ENCODE measurements at places on chromosomes 7 and 10. TPM values are rescaled to one million over a fixed set of nuclear protein-coding genes. Genes with fewer than 3 reads are reported as not detected.

DNA sequence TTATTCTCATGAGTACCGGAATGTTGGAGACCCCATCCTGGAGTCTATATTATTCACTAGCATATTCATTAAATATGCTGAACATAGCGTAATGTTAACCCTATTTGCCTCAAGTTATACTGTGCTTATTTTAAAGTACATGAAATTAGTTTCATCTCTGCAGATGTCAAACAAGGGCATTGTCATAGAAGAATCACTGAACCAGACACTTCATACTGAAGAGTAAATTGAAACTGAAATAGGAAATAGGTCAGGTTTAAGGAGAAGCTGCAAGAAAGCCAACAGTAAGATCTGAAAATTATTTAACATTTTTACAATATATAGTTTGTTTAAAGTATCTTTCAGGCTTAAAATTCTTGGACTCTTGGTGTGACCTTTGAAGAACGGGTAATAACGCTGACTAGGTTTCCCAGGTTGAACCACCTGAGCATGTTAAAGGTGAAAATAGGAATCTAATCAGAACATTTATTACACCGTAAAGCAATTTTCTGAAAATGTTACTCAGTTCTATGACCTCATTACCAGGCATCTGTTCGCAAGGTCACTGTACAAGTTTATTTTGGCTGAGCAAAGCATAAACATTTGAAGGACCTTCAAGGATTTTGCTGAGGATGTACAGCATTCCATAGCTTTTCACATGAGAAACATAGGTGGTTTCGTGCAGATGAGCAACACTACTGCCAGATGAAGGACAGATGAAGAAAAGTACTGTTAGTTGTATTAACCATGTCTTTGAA lies 82.7 kb downstream of the REEP3 start:
- no peak overlapping the region for H3K27ac ChIP-seq
- H3K4me3 ChIP-seq, result no peak overlapping the region
- H3K4me1 ChIP-seq, result peaks cover 2% of the 10 kb centered on the region
- no peaks in the 10 kb centered on the region for H3K27me3 ChIP-seq
- no peak for DNase-seq

DNA sequence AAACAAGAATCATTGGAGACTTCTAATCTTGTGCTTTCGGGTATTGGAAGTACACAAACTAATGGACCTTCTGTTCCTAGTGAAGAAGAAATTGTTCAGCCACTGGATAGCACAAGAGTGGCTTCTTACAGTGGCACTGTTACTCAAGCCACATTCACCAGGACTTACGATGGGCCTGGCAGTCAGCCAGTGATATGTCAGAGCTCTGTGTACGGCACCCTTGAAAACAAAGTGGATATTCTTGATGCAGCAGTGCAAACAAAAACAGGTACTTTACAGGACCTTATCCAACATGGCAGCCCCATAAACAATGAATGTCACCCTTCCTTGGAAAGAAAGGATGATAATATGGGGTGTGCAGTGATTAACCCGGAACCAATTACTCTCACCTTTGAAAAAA lies 61.6 kb downstream of the TASOR2 start:
- peaks cover 35% of the 10 kb centered on the region for H3K36me3 ChIP-seq
- no peak overlapping the region for H3K27ac ChIP-seq
- H3K4me1 ChIP-seq, result peaks cover 6% of the 10 kb centered on the region
- no peak overlapping the region for H3K4me3 ChIP-seq

ADAMTS14 gene
- total RNA-seq, result 0.10 TPM

WNT8B gene
- not detected for total RNA-seq

NAT16 gene
- total RNA-seq, result not detected
